ENCODE measurements at places on chromosomes 7 and 10.

GRCh38 chr10:28797904-28798371, 120.6 kb downstream of the BAMBI start:
- DNase-seq = no peak

GRCh38 chr10:70649526-70649925, 22.8 kb upstream of the ADAMTS14 start:
- no peak for DNase-seq

DNA sequence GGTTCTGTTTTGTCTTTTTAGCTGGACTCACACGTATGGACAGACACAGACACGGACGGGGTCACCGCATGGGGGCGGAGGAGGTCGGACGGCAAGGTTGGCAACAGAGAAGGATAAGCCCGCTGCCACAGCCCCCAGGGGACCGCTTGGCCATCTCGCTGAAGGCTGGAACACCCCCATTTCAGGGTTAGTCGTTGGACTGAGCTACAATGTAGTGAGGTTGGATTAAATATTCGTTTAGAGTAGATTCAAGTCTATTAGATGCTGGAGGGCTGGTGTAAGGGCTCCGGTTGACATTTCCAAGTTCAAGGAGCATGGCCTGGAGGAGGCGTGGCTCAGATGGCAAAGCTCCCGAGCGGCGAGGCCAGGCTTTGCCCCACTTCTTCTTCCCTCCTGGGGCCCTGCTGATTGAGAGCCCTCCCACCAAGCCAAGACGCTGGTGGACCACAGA, 35.2 kb downstream of the PPIF start:
- no peak for DNase-seq

DNA sequence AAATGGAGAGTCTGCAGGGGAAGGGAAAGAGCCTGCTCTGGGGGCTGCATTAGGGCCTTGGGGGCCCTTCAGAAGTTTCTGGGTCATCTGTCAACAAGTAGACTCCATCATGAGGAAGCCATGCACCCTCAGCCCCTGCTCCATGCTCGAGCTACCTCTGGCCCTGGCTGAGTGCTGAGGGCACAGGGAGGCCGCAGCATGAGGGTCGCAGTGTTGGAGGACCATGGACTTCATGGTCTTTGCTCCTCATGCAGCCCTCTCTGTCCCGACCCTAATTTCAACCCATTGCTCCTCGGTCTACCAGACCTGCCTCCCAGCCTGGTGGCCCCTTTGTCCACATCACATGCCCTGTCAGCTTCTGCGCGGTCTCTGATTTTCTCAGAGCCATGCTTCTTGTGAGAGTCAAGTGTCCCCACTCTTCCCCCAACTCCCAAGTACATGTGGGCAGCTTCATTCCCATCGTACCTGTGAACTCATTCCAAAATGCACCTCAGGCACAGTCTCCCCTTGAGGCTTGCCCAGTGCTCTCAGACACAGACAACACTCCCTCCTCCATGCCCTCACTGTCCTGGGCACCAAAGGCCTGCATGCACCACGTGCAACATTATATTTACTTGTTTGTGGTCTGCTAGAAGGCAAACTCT, 14.7 kb downstream of the ZNF488 start:
- no peak for DNase-seq

GRCh38 chr10:91909117-91909677, at the start of gene FGFBP3:
Gene FGFBP3, minus strand, starts transcription at chr10:91909486. Its CDS starts 517 bp downstream, at chr10:91908969.
- peak; percentile 22 for DNase-seq

DNA sequence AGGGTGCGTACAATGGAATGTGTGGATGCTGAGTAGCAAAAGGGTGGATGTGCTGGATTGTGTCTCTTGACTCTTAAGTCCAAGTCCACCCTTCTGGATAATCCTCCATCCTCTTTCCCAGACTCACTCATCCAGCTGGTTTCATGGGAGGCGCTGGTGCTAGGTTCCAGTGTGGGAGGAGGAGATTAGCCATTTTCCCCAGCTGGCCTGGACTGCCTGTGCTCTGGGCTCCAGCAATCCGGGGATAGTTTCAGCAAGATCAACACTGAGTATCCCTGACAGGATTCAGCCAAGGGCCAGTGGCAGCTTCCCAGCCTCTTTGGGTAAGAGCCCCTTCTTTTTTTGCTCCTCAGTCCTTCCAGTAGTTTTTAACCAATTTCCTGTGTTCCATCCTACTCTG, 21.6 kb upstream of the TRIL start:
- DNase-seq = no peak

- DNase-seq = no peak
These were observed 123.6 kb downstream of the BTAF1 start for GRCh38 chr10:92047215-92047614.

- DNase-seq = no peak
These were observed 37.2 kb downstream of the RBM33 start for GRCh38 chr7:155681663-155682062.

- DNase-seq = no peak
These were observed 65.7 kb downstream of the GBF1 start for GRCh38 chr10:102311025-102311420.

- no peak for DNase-seq
These were observed 1.5 kb downstream of the NIPSNAP2 start for GRCh38 chr7:55965805-55966421.

DNA sequence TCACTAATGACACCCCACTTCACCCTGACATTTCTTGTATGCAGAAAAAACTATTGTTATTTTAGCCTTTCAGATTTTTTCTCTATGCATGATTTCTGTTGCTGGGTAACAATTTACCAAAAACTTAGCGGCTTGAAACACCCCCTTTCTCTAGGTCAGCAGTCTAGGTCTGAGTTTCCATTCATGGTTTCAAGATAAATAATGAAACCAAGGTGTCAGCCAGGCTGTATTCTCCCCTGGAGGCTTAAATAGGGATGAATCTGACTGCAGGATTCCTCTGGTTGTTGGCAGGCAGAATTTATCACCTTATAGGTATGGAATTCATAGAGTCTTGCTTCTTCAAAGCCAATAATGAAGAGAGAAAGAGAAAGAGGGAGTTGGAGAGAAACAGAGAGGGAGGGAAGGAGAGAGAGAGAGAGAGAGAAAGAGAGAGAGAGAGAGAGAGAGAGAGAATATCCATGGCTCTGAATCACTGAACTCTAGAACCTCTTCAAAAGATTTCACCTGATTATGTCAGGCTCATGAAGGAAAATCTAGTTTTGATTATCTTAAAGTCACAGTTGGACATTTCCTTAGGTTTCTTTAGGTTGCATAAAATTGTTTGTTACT, 1224.6 kb upstream of the LRRTM3 start:
- no peak for DNase-seq

GRCh38 chr7:151189038-151189437, 2.0 kb upstream of the ASB10 start:
- no peak for DNase-seq

GRCh38 chr10:8454357-8454756, 399.9 kb downstream of the GATA3 start:
- no peak for DNase-seq

All from activated CD8-positive, alpha-beta memory T cell treated with anti-CD3 and anti-CD28 coated beads, Interleukin-2, amount 50 U/mL, for 4 hours (primary cell).